ENCODE measurements at places on chromosomes 5 and 9.

- no peak for DNase-seq
These were observed 42.8 kb downstream of the FBXO38 start for GRCh38 chr5:148426514-148426913.

DNA sequence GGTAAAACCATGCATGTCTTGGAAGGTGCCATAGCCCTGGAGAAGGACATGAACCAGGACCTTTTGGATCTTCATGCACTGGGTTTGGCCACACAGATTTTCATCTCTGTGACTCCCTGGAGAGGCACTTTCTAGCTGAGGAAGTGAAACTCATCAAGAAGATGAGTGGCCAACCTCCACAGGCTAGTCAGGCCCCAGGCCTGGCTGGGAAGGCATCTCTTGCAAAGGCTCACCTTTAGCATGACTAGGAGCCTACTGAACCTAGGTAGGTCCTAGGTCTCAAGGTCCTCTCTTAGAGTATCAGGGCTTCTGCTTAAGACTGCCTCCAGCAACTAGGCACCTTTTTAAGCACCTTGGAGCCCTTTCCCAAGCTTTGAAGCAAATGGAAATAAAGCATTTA, 1448.7 kb upstream of the ACO1 start:
- no peak for DNase-seq

- DNase-seq, result peak; percentile 26
These were observed 219.2 kb downstream of the EBF1 start for GRCh38 chr5:158880483-158881001.

DNA sequence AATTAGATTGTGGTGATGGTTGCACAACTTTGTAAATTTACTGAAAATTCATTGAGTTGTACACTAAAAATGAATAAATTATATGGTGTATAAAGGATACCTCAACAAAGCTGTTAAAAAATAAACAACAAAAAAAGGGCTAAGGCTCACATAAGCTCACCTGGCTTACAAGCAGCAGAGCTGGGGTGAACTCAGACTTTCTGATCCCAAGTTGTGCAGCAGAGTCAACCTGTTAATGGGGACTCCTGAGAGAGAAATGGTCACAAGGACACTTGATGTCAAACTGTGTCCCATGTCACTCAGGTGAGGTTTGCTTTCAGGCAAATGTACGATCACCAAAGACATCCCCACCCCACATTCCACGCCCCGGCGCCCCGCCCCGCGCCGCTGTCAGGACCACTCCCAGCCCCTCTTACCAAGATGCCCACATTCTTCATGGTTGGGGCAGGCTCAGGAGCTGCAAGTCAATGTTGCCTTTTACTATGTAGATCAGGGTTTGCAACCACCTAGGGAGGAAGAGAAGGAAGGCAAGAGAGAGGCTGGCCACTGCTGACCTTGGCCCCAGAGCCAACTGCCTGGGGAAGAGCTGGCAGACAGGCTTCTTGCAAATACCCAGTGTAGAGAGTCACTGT, 22.4 kb upstream of the SLC36A1 start:
- no peak for DNase-seq

GRCh38 chr5:134436523-134437339, 25.1 kb upstream of the CDKN2AIPNL start:
- peak; percentile 13 for DNase-seq

- DNase-seq, result no peak
These were observed 71.5 kb downstream of the ARHGAP26 start for GRCh38 chr5:142841511-142842265.

- no peak for DNase-seq
These were observed 37.6 kb upstream of the EXOC3 start for GRCh38 chr5:405421-405820.

GRCh38 chr5:82881571-82882174, 195.5 kb downstream of the TMEM167A start:
- DNase-seq, result no peak

All from NCI-H524 treated with DMSO at 0.1 percent for 48 hours (cell line).